Muscle of leg (tissue), 16 donors: ENCODE measurements at places on chromosomes 12 and 14.

- no peak for DNase-seq
Measured at GRCh38 chr14:94313991-94314655, 9.0 kb downstream of the SERPINA6 start.

- DNase-seq = no peak
Measured at GRCh38 chr12:64612843-64613242, 2.5 kb downstream of the RASSF3 start.

- DNase-seq = no peak
Measured at GRCh38 chr14:63938198-63939005, 85.6 kb downstream of the SYNE2 start.

- DNase-seq = peak; percentile 25
Measured at GRCh38 chr12:48122065-48122834, 3.1 kb downstream of the PFKM start.

DNA sequence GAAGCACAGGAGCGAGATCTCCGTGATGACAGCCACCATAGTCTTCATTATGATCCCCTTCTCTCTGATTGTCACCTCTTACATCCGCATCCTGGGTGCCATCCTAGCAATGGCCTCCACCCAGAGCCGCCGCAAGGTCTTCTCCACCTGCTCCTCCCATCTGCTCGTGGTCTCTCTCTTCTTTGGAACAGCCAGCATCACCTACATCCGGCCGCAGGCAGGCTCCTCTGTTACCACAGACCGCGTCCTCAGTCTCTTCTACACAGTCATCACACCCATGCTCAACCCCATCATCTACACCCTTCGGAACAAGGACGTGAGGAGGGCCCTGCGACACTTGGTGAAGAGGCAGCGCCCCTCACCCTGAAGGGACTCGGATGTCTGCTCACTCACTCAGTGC is 775 bp downstream of the OR10P1 start:
- no peak for DNase-seq

GRCh38 chr12:5525783-5526367 is 94.0 kb downstream of the NTF3 start:
- DNase-seq = no peak

DNA sequence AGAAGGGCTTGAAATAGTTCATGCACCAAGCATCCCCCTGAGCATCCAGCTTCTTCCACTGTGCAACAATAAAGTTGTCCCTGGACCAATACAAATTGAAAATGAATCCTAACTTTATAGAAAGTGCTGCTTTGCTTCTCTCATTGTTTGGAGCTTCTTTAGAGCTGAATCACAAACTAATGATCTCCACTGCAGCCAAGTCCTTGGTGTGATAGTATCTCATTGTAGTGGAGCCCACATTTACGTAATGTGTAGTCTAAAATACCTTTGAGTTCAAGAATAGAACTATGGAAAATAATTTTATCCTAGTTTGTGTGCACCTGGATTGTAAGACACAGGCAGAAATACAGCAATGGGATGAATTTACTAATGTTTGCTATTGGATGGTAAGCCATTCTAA is 319.9 kb downstream of the EGLN3 start:
- no peak for DNase-seq

- DNase-seq = no peak
Measured at GRCh38 chr14:32319368-32320049, 9.6 kb upstream of the AKAP6 start.

GRCh38 chr14:56172571-56172971 is 54.4 kb downstream of the PELI2 start:
- peak; percentile 27 for DNase-seq

DNA sequence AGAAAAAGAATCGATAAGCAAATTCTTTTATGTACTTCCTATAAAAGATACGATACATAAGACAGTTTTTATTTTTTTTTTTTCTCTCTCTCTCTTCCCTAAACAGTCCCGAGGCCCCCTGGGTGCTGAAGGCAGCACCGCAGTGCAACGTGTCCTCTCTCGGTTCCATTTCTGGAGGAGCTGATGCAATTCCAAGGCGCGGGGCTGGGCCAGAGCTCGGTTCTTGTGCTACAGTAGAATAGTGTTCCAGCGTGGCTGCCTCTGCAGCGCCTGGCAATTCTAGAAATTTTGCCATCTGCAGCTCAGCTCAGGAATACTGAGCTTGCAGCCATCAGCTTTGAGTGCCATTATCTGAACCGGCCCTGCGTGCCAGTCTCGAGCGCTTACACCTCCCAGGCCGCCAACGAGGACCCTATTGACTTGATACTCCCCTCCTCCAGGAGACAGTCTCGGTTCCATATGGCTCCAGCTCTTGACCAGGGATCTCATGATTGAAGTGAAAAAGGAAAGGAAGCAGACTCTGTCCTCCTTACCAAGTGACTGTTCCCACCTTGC is 630 bp downstream of the ALDH1L2 start:
- DNase-seq = peak; percentile 77

DNA sequence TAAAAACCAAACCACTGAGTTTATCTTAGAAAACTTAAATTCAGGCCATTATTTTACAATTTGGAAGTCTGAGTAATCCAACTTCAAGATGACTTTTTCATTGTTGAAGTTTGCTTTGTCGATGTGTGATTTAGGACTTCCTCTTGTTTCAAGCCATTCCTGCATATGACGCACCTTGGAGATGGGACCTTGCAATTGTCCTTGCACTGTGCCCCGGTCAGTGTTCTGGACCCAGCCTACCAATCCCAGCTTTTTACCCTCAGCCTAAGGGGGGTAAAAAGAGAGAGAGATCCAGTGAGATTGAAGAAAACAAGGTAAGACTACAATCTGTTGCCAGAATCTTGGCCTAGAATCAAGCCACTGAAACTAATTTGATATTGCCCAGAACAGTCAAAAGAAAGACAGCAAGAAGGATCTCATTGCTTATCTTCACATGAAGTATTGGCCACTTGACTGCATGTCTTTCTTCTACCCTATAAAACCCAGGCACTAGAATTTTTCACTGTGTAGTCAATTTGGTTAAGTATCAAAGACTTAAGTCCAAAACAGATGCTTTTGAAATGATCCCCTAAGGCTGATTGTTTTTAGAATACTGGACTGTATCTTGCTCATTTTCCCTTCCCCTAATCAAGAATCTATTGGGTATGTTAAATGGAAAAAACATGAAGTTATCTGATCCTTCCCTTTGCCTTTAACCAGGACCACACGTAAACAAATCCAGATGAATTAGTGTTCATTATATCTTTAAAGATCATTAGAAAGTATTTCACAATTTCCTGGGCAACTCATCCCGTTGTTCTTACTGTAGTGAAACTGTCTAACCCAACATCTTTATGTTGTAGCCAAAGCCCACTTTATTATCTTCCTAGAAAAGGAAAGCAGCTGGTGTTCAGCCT is 2.4 kb upstream of the MLH3 start:
- no peak for DNase-seq

DNA sequence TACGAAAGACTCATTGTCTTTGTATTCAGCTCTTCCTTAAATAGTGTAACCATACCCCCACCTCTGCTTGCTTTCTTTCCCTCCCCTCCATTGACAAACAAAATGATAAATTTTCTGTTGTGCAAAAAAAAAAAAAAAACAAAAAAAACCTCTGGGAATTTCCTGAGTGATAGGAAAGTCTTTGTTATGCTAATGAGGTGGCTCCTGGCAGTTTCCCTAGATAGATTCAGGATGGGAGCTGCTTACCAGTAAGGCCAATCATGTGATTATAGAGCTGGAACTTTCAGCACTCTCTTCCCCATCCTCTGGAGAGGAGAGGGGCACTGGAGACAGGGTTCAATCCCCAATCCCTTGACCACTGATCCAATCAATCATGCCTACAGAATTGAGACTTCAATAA is 120.5 kb downstream of the NUAK1 start:
- no peak for DNase-seq

DNA sequence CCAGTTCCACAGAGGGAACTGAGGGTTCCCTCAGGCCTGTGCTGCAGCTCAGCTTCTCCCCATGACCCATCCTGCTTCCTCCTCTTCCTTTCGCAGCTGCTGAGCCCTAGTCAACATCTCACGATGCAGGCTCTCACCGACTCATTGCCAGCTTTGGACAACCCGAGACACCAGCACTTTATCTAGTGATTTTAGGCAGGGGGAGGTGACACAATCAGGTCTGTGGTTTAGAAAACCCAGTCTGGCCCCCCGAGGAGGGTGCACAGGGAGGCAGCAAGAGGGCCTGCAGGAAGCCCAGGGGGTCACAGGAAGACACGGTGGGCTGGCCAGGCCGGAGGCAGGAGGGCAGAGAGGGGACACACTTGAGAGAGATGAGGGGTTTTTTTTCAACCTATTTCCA is 35.4 kb downstream of the DIO3 start:
- no peak for DNase-seq

- no peak for DNase-seq
Measured at GRCh38 chr14:34340025-34340625, 121.9 kb downstream of the SPTSSA start.

DNA sequence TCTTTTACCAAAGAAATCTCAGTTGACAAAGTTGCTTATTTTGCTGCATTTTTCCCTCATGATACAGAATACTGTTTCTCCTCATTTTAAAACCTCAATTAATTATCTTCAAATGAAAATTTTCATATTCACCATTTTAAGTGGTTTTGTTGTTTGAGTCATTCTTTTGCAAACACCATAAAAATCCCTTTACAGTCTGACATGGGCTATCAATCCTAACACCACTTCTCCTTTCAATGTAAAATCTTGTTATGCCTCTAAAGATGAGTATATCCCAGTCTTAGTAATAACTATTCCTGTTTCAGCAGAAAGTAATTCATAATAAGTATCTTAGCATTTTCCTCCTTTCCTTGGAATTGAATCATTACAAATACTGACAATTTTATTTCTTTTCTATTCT is 192.2 kb downstream of the SYT1 start:
- no peak for DNase-seq

DNA sequence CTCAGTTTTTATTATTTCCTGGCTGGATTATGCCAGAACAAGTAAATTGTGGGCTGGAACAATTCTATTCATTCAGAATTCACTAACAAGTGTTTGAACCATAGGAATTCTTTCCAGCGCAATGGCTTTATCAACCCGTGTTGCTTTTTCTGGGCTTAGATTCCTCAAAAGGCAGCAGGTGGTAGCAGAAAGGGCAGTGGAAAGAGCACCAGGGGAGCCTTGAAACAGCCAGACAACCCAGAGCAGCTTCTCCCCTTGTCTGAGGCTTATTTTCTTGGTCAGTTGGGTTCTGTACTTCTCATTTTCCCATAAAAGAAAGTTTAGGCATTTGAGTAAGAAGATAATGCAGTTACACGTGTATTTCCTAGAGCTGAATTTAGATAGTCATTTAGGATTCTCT is 130.7 kb downstream of the OTOGL start:
- DNase-seq = peak; percentile 76

- DNase-seq = no peak
Measured at GRCh38 chr14:87994974-87995373, 2.0 kb upstream of the GALC start.

DNA sequence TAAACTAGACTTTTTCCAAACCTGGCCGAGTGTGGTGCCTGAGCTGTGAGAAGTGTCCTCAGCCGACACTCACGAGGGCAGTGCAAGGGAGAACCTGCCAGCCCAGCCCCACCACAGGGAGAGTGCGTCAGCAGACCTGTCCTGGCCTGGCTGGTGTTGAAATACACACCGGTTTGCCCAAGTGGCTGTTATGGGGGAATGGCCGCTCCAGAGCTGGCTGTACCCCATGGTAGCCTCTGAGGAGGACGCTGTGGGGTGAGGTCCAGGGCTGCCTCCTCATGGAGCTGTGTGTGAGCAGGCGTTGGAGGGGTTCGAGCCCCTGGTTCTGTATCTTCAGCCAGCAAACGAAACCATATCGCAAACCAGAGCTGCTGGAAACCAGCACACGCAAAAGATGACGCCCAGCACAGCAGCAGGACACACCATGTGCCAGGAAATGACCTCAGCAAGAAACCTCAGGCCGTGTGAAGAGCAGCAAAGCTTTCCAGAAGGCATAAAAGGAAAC is 9.4 kb downstream of the ANKRD9 start:
- DNase-seq = peak; percentile 94

- peak; percentile 63 for DNase-seq
Measured at GRCh38 chr12:51832354-51833107, 16.0 kb downstream of the FIGNL2 start.

DNA sequence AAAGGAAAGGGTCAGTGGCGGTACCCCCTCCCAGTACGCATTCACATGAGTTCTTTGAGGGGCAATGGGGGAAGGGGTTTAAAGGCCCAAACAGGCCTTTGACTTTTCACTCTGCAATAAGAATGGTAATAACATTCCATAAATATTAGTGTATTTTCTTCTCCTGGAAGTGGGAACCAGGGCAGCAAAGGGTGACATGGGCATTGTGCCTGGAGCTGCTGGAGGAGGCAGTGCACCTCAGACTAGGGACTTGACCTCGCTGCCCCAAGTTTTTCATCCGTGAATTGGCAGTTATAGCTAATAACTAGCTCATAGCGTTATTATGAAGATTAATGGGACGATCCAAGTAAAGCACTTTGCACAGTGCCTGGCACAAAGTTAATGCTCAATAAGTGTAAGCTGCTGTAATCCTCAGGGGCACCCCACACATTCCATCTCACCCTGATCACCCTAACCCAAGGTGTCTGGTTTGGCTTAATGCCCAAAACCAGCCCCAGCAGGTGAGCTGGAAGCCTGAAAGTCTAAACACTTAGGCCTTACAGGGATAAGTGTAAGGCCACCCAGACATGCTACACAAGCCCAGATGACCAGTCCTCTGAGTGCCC is 2.8 kb upstream of the KCNH3 start:
- DNase-seq = no peak

DNA sequence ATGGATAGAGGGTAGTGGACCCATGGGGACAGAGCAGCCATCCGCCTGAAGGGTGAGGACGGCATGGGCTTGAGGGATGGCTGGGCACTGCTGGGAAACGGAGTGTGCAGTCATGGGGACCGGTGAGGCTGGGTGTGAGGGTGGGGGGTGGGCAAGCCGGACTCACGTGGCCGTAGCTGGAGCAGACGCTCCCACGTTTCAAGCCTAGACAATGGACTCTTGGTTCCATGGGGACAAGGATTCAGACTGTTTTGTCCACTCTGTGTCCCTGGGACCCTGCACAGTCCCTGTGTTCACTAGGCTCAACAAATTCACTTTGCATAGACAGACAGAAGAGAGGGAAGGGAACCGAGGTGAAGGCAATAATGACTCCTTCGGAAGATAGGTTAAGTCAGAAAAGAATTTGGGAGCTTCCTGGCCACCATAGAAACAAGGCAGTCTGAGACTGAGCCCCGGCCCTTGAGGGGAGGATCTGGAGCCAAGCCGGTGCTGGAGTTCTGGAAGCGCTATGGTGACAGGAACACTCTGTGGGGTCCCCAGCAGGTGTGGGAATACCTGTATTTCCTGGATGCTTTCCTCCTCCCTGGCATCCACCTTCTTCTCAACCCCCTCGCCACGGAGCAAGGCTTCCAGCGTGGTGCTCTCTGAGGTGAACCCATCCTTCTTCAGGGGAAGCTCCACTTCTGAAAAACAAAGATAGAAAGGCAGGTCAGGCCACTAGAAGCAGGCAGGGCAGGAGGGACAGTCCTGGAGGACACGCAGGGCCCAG is 162.5 kb downstream of the DPF3 start:
- no peak for DNase-seq
